SW 1271 (cell line): ENCODE measurements at places on chromosomes 6 and 20.
A peak's percentile ranks its signal among the peaks of the same experiment; 100 is the strongest.

GRCh38 chr20:47392015-47392720 is 35.7 kb upstream of the ZMYND8 start:
- DNase-seq: peak; percentile 71

DNA sequence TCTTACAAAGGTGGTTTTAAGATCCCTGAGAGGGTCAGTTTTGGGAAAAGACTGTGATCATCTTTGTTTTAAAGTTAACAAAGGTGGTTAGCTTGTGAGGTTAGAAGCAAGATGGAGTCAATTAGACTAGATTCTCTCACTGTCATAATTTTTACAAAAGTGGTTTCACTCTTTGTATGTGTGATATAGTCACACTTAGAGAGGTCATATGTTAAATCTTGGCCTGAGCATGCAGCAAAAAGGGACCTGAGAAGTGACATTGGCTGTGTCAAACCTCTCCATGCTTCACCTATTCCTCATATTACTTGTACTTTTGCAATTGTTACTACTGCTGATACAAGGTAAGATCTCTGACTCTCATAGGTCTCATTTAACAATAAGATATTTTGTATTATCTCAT is 368.0 kb downstream of the TBC1D32 start:
- no peak for DNase-seq

- DNase-seq: no peak
Measured at GRCh38 chr6:46989398-46989797, 52.7 kb downstream of the ADGRF1 start.

DNA sequence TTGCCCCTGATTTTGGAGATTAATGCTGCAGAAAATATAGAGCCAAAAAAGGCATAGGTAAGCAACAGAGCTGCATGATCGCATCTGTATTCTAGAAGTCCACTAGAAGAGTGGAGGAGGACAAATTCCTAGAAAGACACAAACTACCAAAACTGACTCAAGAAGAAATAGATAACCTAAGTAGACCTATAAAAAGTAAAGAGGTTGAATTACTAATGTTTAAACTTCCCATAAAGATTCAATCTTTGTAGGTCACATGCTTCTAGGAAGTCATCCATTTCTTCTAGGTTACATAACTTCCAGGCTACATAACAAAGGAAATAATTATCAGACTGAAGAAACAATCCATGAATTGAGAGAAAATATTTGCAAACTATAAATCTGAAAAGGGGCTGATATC is 84.4 kb downstream of the JPH2 start:
- no peak for DNase-seq

- no peak for DNase-seq
Measured at GRCh38 chr6:131828080-131828479, 20.3 kb downstream of the ENPP1 start.

GRCh38 chr20:3741836-3742458 is 9.5 kb downstream of the HSPA12B start:
- no peak for DNase-seq

- DNase-seq: no peak
Measured at GRCh38 chr20:50594591-50595432, 84.6 kb downstream of the PTPN1 start.
